Right lobe of liver (tissue), 6 donors: ENCODE measurements at places on chromosomes 7 and 10. TPM values are rescaled to one million over a fixed set of nuclear protein-coding genes. Genes with fewer than 3 reads are reported as not detected.

SPDYE2 gene
- total RNA-seq = not detected

- peaks cover 23% of the 10 kb centered on the region for H3K4me1 ChIP-seq
- H3K4me3 ChIP-seq = no peak overlapping the region
- peak; percentile 76 for DNase-seq
- H3K27ac ChIP-seq = peak overlapping the region; percentile 35
- no peaks in the 10 kb centered on the region for H3K27me3 ChIP-seq
- H3K36me3 ChIP-seq = no peaks in the 10 kb centered on the region
Measured at GRCh38 chr10:8181496-8182157, 127.1 kb downstream of the GATA3 start.

DNA sequence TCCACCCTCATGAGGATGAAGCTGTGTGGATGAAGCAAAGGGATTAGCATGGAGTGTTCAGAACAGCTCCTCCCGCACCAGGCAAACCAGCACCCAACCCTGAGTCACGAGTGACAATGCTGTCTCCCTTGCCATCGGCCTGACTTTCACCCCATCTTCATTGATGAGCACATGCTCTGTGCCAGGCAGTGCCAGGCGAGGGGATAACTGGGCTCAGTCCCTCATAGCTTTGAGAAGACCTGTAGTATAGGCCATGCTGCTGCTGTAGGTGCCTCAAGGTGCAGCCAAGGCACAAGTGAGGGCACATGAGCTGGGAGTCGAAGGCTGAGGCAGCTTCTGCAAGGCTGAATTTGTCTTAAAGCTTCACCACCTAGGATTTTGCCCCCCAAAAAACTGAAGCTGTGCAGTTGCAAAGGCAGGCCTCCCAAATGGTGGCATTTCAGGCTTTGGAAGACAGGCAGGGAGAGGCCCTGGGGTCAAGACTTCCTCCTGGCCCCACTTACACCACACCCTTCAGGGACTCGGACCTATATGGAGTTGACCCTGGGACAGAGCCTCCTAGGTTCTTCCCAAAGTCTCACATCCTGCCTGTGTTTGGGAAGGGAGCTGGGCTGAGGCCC is 54.2 kb upstream of the GDF10 start:
- no peaks in the 10 kb centered on the region for H3K27me3 ChIP-seq
- no peaks in the 10 kb centered on the region for H3K4me1 ChIP-seq
- H3K4me3 ChIP-seq = no peak overlapping the region
- DNase-seq = no peak
- H3K27ac ChIP-seq = no peak overlapping the region
- no peaks in the 10 kb centered on the region for H3K36me3 ChIP-seq

GRCh38 chr7:30169579-30169978 is 34.8 kb downstream of the MTURN start:
- H3K4me1 ChIP-seq = no peaks in the 10 kb centered on the region
- H3K27me3 ChIP-seq = no peaks in the 10 kb centered on the region
- DNase-seq = no peak
- no peak overlapping the region for H3K4me3 ChIP-seq
- no peak overlapping the region for H3K27ac ChIP-seq
- no peaks in the 10 kb centered on the region for H3K36me3 ChIP-seq

GRCh38 chr10:73998929-73999691 is 1.2 kb downstream of the VCL start:
- peak; percentile 67 for DNase-seq
- H3K4me1 ChIP-seq = peaks cover 6% of the 10 kb centered on the region
- H3K36me3 ChIP-seq = no peaks in the 10 kb centered on the region
- H3K4me3 ChIP-seq = peak overlapping the region; percentile 92

PCDH15 gene
- total RNA-seq = not detected

MUC12 gene
- total RNA-seq = not detected

- H3K4me1 ChIP-seq = no peaks in the 10 kb centered on the region
- H3K27ac ChIP-seq = no peak overlapping the region
- DNase-seq = no peak
- H3K36me3 ChIP-seq = no peaks in the 10 kb centered on the region
Measured at GRCh38 chr10:30705101-30705624, 75.6 kb upstream of the LYZL2 start.

- peaks cover 12% of the 10 kb centered on the region for H3K36me3 ChIP-seq
- DNase-seq = no peak
- no peaks in the 10 kb centered on the region for H3K4me1 ChIP-seq
Measured at GRCh38 chr7:96183163-96183670, 138.7 kb downstream of the SLC25A13 start.

DNA sequence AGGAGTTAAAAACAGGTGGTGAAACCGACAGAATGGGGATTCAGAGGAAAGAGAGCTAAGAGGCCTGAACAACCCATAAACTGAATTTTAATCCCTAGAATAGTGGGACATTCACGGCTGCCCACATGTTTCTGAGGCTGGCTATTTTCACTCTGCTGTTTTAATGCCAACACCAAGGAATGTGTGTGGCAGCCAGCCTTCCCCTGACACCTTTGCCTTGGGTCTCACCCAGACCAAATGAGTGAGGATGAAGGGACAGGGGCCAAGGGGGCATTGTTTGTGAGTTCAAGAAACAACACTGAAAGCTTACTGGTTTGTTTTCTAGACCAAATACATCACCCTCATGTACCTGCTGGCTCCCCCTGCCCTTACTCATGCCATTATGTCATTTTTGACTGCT is 164.3 kb downstream of the JAZF1 start:
- no peaks in the 10 kb centered on the region for H3K36me3 ChIP-seq
- DNase-seq = no peak
- no peaks in the 10 kb centered on the region for H3K4me1 ChIP-seq
- no peak overlapping the region for H3K4me3 ChIP-seq
- no peaks in the 10 kb centered on the region for H3K27me3 ChIP-seq

GRCh38 chr10:47081264-47081663 is 170.0 kb downstream of the PTPN20 start:
- no peaks in the 10 kb centered on the region for H3K27me3 ChIP-seq
- no peaks in the 10 kb centered on the region for H3K4me1 ChIP-seq
- H3K36me3 ChIP-seq = no peaks in the 10 kb centered on the region
- no peak overlapping the region for H3K4me3 ChIP-seq
- no peak overlapping the region for H3K27ac ChIP-seq

DNA sequence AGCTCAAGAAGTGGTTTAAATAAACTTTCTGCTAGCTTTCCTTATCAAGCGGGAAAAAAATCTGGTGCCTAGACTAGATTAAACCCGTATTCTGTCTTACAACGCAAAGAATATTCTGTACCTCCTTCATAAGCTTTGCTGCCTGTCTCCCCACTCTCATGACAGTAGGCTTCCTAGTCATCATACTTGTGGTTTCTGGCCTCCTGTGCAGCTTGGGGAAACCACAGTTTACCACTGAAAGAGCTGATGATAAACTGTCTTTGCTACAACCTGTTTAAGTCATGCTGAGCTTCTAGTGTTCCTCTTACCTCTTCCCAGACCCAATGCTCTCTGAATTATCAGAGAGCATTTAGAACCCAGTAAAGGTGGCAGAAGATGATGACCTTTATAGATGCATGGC is 55.0 kb downstream of the PODXL start:
- peaks cover 28% of the 10 kb centered on the region for H3K4me1 ChIP-seq
- no peak for DNase-seq
- no peaks in the 10 kb centered on the region for H3K27me3 ChIP-seq
- no peak overlapping the region for H3K4me3 ChIP-seq
- no peak overlapping the region for H3K27ac ChIP-seq

DNA sequence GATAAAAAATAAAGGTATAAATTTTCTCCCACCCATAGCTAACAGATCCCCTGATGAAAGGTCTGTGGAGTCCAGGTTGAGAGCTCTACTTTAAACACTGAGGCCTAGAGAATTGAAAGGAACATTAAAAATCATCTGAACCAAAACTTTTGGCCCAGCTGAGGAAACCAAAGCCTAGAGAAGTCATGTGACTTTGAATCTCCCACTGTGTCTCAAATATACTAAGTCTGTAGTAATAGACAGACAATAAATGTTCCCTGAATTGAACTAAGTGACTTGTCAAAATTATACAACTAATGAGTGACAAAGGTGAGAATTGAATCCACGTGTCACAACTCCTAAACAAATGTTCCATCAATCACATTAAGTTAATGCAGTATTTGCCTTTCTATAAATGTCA is 5.7 kb downstream of the GBX1 start:
- DNase-seq = no peak
- no peak overlapping the region for H3K4me3 ChIP-seq
- no peaks in the 10 kb centered on the region for H3K36me3 ChIP-seq
- H3K27ac ChIP-seq = no peak overlapping the region
- peaks cover 2% of the 10 kb centered on the region for H3K27me3 ChIP-seq
- peaks cover 2% of the 10 kb centered on the region for H3K4me1 ChIP-seq

HHEX gene
- 37.7 TPM for total RNA-seq

DNA sequence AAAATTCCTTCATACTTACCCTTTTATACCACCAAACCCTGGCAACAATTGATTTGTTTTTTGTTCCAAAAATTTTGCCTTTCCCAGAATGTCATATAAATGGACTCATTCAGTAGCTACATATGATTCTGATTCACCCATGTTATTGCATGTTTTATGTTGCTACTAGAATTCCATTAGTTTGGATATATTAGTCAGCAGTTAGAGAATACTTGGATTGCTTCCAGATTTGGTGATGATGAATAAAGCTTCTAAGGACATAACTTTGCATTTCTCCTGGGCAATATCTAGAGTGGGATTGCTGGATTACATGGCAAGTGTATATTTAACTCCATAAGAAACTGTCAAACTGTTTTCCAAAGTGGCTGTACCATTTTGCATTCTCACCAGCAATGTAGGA is 806.9 kb downstream of the DNAJB9 start:
- no peak overlapping the region for H3K4me3 ChIP-seq
- no peak overlapping the region for H3K27ac ChIP-seq
- H3K36me3 ChIP-seq = no peaks in the 10 kb centered on the region
- DNase-seq = no peak
- no peaks in the 10 kb centered on the region for H3K4me1 ChIP-seq

CFAP43 gene
- 0.20 TPM for total RNA-seq

DNA sequence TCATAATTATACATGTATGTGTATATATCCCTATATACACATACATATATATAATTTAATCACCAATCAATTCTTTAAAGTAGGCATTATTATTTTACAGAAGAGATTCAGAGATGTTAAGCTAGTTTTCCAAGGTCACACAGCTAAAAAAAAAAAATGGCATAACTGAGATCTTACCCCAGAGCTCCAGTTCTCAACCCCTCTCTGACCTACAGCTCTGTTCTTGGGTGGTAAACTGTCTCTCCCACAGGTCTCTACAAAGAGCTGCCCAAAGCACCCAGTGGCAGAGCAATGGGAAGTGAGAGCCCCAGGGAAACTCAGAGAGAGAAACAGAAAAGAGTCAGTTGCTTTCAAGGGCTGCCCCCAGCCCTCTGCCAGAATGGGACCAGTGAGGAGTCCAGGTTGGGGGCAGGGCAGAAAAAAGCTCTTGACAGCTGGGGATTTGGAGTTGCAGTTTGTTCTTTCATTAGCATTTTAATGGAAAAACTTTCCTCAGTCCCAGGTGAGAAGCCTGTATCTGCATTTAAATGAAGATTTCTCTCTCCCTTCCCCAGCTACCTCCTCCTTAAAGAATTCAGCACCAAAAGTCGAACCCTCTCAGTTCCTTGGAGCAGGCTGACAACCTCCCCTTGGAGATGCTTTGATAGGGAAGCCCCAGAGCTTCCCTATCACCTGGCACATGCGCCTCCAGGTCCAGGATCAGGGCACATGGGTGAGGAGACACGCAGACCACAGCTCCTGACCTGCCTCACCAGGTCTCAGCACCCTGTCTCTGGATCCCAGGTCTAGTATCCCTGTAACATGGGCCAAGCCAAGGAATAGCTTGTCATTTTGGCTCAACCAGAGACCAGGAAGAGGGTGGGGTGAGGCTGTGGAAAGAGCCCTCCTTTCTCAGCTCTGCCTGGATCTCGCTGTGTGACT is 388.1 kb downstream of the PLXNA4 start:
- no peak overlapping the region for H3K27ac ChIP-seq
- no peak for DNase-seq
- no peaks in the 10 kb centered on the region for H3K36me3 ChIP-seq
- no peaks in the 10 kb centered on the region for H3K27me3 ChIP-seq
- no peak overlapping the region for H3K4me3 ChIP-seq

- no peaks in the 10 kb centered on the region for H3K27me3 ChIP-seq
- H3K27ac ChIP-seq = no peak overlapping the region
- H3K4me3 ChIP-seq = no peak overlapping the region
- no peaks in the 10 kb centered on the region for H3K4me1 ChIP-seq
- DNase-seq = no peak
- no peaks in the 10 kb centered on the region for H3K36me3 ChIP-seq
Measured at GRCh38 chr10:30467651-30468338, 33.8 kb downstream of the MAP3K8 start.

DNA sequence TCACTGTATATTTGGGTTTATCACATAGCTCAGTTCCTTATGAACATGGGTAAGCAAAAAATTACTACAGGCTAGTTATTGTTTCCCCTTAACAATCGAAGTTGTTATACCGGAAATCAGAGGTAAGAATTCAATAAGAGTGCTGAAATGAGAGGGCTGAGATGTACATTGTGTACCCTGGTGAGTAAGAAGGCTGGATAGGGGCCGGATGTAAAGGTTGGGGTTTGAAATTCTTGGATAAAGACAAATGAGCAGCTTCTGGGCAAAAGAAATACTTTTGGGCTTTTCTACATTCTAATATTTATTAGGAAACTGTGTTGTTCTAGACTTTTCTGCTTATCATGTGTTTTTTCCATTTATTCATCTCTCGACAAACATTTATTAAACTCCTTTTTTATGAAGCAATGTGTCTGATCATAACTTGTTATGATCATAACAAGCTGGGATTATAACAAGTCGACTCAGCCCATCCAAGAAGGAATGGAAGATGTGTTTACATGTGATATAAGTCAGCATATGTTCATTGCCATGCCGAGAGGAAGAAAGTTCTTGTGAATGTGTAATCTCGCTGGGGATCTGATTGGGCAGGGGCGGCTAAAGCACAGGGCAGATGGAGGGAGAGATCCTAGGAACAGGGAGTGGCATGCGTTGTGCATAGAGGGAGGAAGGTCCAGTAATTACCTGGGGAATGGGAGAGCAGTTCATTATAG is 155.3 kb downstream of the PLXDC2 start:
- no peak overlapping the region for H3K4me3 ChIP-seq
- H3K27me3 ChIP-seq = no peaks in the 10 kb centered on the region
- DNase-seq = no peak
- peaks cover 8% of the 10 kb centered on the region for H3K4me1 ChIP-seq
- no peaks in the 10 kb centered on the region for H3K36me3 ChIP-seq
- H3K27ac ChIP-seq = no peak overlapping the region

FBXL13 gene
- not detected for total RNA-seq

CRYGN gene
- total RNA-seq = not detected
